ENCODE measurements at places on chromosomes 16 and 17. TPM values are rescaled to one million over a fixed set of nuclear protein-coding genes. Genes with fewer than 3 reads are reported as not detected.

DNA sequence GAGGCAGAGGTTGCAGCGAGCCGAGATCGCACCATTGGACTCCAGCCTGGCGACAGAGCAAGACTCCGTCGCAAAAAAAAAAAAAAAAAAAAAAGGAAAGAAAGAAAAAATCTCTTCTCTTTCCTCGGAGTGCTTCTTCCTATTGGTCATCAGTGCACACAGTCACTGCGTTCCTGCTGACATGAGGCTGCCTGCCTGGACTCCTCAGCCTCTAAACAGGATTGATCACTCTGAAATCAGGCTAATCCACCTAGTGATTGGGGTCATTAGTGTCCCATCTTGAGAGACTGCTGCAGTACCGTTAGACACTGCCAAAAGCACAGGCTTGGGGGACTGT lies 30.8 kb downstream of the PLCD3 start:
- no peaks in the 10 kb centered on the region for H3K27me3 ChIP-seq
- H3K4me1 ChIP-seq, result no peaks in the 10 kb centered on the region
- peaks cover 87% of the 10 kb centered on the region for H3K36me3 ChIP-seq

- no peak overlapping the region for H3K4me3 ChIP-seq
- H3K4me1 ChIP-seq, result peaks cover 2% of the 10 kb centered on the region
- H3K27me3 ChIP-seq, result no peaks in the 10 kb centered on the region
- no peak for DNase-seq
- no peak overlapping the region for H3K27ac ChIP-seq
These were observed 42.4 kb downstream of the TOM1L2 start for GRCh38 chr17:17929655-17930380.

- DNase-seq, result no peak
- H3K27ac ChIP-seq, result no peak overlapping the region
- peaks cover 2% of the 10 kb centered on the region for H3K27me3 ChIP-seq
- H3K4me1 ChIP-seq, result no peaks in the 10 kb centered on the region
- no peak overlapping the region for H3K4me3 ChIP-seq
- H3K36me3 ChIP-seq, result no peaks in the 10 kb centered on the region
These were observed 94.1 kb downstream of the TMEM132E start for GRCh38 chr17:34673516-34673915.

DNA sequence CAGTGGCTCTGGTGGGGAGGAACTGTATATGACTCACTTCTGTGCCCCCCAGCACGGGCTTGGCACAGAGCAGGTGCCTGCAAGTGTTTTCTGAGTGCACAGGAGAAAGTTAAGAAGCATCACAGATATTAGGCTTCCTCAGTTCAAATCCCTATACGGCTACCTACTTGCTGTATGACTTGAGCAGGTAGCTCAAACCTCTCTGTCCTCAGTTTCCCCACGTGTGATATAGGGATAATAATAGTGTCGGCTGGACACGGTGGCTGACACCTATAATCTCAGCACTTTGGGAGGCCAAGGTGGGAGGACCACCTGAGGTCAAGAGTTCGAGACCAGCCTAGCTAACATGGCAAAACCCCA lies 95.7 kb downstream of the C16orf78 start:
- peaks cover 6% of the 10 kb centered on the region for H3K4me1 ChIP-seq
- no peaks in the 10 kb centered on the region for H3K36me3 ChIP-seq
- DNase-seq, result peak; percentile 0
- no peak overlapping the region for H3K27ac ChIP-seq
- no peak overlapping the region for H3K4me3 ChIP-seq
- no peaks in the 10 kb centered on the region for H3K27me3 ChIP-seq

KREMEN2 gene
- 0.16 TPM for total RNA-seq
